ENCODE measurements at places on chromosomes 5 and 9.

DNA sequence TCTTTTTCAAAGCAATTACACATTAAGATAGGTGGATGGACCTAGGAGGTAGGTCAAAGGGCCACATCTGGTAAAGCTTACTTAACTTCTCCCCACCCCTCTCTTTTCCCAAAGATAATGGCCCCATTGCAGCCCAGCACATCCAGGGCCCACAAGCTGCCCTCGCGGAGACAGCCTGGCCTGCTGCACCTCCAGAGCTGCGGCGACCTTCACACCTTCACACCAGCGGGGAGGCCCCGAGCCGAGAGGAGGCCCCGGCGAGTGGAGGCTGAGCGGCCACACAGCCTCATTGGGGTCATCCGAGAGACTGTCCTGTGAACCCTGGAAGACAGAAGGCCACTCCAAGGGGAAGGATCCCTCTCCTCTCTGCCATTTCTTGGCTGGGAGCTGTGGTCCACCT, 66.5 kb downstream of the ENTREP1 start:
- DNase-seq = no peak

DNA sequence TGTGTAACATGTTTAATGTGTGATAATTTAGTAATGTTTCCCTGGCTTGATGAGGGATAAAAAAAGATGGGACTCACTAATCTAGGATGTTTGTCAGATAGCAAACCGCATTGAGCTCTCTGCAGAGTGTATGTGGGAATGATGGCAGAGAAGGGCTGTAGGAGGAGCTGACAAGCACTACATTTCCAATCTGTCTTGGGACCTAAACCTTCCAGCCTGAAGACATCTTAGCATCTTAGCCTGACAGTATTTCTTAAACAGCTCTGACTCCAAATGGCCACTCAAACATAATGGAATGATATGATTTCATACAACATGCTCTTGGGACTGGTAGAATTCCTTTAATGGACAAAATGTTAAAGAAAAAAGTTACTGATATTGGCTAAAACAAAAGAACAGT, 116.7 kb downstream of the PPP2R2B start:
- no peak for DNase-seq

DNA sequence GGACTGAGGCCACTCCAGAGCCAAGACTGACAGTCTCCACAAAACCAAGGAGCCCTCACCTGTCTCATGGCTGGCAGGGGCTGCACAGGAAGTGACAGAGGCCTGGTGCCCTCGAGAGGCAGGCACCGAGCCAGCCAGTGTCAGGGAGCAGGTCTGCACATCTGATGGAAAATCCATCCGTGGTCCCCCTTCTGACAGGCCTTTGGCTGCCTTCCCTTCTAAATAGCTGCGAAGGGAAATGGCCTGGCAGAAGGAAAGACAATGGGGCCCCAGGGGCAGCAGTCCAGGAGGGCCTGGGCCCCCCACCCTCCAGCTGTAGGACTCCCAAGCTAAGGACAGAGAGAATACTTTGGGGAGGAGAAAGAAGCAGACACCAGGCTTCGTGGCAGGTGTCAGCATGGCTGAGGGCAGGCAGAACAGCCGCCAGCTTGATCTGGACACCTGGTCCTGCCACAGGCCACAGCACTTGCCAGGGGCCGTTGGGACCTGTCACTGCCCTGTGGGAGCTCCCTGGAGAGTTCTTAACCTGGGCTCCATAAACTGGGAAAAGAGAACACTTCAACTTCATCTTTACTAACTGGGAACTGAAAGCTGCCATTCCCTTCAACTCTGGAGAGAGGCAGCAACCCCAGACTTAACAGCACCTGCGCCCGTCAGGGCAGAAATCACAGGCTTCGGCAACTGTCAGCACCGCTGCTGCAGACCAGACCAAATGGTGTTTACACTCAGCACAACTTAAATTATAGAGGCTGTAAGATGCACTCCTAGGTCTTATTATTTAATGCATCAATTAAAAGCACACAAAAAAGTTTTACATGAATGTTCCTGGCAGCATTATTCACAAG, 22.0 kb downstream of the ADAMTS2 start:
- DNase-seq = no peak

DNA sequence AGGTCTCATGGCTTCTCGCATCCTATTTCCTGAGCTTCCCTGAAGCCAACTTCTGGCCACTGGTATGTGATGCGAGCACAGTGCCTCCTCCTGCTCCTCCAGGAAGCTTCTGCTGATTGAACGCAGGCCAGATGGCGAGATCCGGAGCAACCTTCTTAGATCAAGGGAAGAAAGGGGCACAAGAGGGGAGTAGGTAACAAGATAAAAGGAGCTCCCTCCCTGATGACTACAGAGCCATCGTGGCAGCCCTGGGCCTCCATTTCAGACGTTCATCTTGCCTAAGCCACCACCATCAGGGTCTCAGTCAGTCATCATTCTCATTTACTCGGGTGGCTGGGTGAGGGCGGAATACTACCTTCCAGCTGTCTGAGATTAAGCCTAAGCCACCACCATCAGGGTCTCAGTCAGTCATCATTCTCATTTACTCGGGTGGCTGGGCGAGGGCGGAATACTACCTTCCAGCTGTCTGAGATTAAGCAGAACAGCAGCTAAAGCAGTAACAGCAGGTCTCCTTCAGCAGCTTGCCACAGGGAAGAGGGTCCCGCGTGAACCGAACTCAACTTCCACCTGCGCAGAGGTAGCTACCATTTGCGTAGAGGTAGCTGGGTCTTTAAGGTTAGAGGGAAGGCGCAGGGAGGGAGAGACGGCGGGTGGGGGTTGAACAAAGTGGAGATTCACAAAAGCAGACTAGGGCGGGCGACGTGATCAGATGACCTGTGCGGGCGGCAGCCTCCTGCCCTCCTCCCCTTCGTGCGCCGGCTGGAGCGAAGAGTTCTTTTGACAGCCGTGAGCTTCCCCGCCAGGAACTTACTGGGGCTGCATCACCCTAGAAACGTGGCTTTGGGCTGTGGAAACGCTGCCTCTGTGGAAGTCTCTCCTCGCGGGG, 27.9 kb upstream of the MGAT1 start:
- no peak for DNase-seq

DNA sequence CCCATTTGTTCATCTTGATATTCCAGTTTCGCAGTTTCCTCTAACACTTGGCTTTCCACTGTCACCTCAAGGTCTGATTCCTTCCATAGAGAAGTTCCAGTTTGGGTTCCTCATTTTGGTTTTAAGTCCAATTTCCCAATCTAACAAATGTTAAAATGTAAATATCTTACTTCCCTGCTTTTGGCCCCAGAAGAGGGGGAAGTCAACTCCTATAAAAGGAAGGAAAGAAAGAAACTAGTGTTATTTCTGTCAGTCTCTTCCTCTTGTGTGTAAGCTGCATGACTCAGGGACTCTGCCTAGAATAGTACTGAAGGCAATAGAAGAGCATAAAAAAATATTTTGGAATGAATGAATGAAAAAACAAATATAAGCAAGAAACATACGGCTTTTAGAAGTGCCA, 127.5 kb upstream of the CCNG1 start:
- DNase-seq = no peak

- no peak for DNase-seq
These were observed 620.0 kb upstream of the CCNG1 start for GRCh38 chr5:162817364-162817763.

DNA sequence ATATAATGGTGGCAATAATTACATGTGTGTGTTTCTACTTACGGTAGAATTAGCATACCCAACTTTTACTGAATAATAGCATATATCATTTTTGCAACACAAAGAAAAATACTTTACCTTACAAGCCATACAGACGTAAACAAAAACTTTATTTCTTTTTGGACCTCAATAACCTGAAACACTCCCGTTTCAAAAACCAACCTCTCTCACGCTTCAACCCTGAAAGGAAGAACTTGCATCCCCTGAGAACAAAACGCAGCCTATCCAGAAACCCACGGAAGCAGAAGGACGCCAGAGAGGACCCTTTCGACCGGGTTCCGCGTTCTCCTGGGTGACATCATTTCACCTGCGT, at the start of gene RNF38:
Gene RNF38 (minus strand): TSS at position 290 of the 352 bp plus-strand sequence. CDS start 161 bp downstream, at position 129.
- no peak for DNase-seq

DNA sequence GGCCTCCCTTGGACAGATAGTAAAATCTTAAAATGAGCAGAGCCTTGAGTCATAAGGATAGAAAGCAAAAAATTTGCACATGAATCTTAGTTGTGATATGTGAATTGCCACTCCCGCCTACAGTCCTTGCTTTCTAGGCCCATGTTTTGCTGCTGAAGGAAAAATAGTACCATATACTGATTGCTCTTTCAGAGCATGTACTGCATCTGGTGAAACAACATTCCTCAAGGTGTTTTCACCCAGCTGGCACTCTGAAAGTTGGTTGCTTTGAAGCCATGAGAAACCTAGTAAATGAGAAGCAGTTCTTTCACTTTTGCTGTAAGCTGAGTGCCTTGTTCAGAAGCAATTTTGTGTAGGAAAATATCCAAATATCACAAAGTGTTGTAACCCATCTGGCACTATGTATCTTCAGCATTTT, 10.3 kb downstream of the CDC37L1 start:
- DNase-seq = no peak

DNA sequence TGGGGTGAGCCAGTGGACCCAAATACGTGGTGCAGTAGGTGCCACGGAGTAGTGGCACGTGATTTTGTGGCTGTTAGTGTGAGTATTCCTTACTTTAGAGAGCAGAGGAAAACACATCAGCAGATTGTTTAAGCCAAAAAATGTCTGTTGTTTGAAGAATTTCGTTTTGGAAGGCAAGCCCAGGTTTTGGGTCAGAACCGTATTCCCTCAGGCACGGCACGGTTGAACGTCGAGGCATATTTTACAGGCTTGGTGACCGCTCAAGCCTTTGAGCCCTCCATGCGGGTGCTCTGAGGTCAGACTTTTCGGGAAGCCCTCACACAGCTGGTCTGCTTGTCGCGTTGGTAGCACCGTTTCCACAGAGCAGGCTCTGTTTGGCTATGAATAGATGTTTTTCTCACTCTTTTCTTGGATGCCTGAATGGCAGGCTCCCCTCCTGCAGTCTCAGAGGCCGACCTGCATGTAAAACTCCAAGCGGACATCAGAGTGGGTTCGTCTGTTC, 27.2 kb downstream of the NEK6 start:
- DNase-seq = no peak

DNA sequence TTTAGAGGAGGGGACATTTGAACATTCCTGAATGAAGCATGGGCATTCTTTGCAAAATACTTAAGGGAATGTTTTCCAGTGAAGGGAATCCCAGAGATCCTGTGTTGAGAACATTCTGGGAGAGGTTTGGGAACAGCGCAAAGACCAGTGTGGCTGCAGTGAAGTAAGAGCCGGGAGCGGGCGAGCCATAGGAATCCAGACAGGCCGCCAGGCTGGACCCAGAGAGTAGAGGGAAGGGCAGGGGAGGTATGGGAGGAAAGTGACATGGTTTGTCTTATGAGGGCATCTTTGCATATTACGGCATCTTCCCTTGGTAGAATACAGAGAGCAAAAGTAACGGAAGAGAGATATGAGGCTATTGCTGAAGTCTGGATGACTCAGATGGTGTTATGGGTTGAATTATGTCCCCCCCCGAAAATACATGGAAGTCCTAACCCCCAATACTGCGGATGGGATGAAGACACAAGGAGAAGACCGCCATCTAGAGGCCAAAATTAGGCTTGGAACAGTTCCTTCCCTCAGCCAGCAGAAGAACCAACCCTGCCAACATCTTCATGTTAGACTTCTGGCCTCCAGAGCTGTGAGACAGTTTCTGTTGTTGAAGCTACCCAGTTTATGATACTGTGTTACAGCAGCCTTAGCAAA, 268.2 kb downstream of the MAST4 start:
- DNase-seq = no peak

DNA sequence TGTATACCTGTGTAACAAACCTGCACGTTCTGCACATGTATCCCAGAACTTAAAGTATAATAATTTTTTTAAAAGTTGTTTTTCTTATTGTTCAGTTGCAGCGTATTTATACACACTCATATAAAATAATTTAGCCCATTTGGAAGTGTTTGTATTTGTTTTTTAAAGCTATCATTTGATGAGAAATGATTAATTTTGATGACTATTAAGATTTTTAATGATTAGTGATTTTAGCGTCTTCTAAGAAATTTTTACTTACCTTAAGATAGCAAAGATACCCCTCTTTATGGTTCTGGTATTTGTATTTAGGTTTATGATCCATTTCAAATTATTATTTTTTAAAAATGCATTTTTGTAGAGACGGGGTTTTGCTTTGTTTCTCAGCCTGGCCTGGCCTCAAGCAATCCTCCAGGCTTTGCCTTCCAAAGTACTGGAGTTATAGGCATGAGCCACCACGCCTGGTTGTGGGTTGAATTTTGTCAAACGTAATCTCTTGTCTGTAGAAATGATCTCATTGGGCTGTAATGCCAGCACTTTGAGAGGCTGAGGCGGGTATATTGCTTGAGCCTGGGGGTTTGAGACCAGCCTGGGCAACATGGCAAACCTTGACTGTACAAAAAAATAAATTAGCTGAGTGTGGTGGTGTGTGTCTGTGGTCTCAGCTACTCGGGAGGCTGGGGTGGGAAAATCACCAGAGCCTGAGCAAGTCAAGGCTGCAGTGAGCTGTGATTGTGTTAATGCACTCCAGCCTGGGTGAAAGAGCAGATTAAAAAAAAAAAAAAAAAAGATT, 26.9 kb downstream of the CSNK1G3 start:
- DNase-seq = no peak

DNA sequence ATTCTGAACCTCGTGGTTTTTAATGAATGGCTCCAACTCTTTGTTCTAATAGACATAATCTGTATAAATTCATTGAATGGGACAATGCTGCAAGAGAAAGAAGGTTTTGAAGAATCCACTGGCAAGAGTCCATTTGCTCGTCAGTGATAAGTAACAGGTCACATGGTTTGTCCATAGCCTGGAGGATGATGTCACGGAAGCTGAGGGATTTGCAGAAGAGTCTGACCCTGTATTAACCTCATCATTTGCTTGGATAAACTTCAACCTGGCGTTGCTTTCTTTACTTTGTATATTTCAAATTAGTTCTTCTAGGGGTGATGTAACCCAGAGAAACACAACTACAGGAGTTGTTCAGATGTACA, 197.4 kb downstream of the GAS1 start:
- DNase-seq = no peak

- DNase-seq = no peak
These were observed 137.6 kb downstream of the ADGRV1 start for GRCh38 chr5:90696153-90696552.

DNA sequence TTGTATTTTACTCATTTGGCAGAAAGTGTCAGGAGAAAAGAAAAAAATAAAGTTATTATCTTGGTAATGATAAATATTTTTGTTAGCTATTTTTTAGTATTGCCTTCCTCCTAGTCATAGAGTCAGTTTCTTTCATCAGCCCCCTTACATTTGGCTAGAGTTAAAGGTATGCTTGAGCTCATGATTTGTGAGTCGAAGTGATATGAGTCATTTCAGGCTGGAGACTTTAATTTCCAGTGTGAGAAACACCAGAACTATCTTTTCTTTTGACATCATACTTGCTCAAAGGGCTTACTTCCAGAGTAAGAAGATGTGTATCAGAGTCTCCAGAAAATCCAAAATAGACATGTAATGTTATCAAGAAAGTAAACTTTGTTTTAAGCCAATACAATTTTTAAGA, 746.7 kb upstream of the TYRP1 start:
- no peak for DNase-seq

DNA sequence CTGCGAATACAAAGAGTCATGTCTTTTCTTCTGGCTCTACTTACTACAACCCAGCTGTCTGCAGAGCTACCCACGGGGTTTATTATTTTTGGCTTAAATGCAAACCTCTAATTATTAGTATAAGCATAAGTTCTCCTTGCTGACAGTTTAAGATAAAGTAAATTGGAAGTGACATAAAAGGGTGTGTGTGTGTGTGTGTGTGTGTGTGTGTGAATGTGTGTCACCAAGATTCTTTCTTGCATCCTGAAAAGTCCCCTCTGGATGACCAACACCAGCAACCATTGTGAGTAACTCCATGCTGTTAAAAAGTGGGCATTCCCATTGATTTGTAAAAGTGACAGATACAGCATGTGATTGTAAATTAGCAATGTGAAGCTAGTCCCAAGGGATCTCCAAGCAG, 803.8 kb upstream of the ZNF608 start:
- no peak for DNase-seq

Data from DMS 273 treated with DMSO at 0.1 percent for 48 hours (cell line).